Left lobe of liver (tissue), 2 donors: ENCODE measurements at places on chromosomes 12 and 14. TPM values are rescaled to one million over a fixed set of nuclear protein-coding genes. Genes with fewer than 3 reads are reported as not detected.

The ADGRD1 gene
- 11.6 TPM for total RNA-seq

GRCh38 chr14:105326568-105326867 lies 12.0 kb downstream of the PACS2 start:
- DNase-seq = no peak

GRCh38 chr14:68282479-68283377 lies 463.1 kb downstream of the RAD51B start:
- no peak for DNase-seq

DNA sequence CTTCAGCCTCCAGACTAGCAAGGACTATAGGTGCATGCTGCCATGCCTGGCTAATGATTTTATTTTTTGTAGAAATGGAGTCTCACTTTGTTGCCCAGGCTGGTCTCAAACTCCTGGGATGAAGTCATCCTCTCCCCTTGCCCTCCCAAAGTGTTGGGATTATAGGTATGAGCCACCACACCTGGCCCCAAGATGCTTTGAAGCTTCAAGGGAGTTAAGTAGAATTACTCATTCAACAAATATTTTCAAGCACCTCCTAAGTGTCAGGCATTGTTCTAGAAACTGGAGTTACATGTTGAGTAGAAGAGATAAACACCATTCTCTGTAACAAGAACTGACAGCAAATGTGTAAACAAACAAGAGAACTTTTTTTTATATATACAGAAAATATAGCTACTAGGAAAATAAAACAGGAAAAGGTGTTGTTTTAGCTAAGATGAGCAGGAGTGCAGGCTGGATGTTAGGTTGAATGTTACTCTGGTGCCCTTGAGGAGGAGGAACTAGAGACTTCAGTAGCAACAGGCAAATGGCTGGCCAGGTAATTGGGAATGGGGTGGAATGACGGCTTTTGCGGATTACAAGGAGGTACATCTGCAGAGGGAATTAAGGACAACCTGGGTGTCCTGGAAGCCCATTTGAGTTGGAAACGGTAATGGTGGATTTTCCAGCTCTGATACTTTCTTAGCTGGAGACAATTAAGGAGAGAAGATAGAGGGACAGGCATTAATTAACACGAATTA lies 32.0 kb upstream of the CFAP54 start:
- no peak for DNase-seq

GRCh38 chr12:95349291-95349690 lies 124.7 kb upstream of the METAP2 start:
- DNase-seq = no peak

The NOVA1 gene
- 0.25 TPM for total RNA-seq

The SERPINA6 gene
- 155 TPM for total RNA-seq

The CPNE6 gene
- 0.40 TPM for total RNA-seq

DNA sequence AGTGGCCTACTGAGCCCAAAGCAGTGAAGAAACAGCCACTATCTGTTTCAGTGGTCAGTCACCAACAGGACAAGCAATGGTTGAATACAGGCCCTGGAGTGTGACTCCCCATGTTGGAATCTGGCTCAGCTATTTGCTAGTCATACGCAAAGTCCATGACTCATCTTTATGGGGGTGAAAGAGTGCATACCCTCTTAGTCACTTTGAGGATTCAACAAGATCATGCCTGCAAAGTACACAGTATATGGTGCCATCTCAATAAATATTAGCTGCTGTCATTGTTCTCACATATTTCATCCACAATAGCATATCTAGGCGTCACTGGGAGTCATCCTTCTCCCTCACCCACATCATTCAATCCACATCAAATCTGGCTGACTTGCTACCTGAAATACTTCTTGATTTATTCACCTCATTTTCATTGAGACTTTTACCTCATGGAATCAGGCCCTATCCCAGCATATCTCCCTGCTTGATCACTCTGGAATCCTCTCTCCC lies 26.4 kb upstream of the STAB2 start:
- DNase-seq = no peak

The AVPR1A gene
- total RNA-seq = 14.6 TPM

- no peak for DNase-seq
Observed at GRCh38 chr12:115640929-115641328, 636.6 kb downstream of the MED13L start.

GRCh38 chr14:104505085-104506074 lies 74.2 kb upstream of the C14orf180 start:
- no peak for DNase-seq

DNA sequence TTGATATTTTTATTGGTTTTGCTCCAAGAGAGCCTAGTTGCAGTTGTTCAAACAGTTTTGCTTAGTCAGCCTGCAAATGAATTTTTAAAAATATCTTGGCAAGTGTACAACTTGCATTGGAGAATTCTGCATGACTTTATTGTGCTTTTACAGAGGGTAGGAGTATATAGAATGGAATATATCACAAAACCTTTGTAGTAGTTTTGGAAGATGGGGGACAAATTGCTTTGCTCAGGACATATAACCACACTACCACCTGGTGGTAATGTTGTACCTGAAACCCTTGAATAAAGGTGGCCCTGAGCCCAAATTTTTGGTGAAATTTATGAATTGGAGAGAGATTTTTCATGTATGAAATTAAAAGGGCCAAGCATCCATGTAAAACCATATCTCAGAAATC lies 645.2 kb downstream of the MED13L start:
- no peak for DNase-seq

- DNase-seq = no peak
Observed at GRCh38 chr12:122345042-122345441, 77.4 kb downstream of the CLIP1 start.

DNA sequence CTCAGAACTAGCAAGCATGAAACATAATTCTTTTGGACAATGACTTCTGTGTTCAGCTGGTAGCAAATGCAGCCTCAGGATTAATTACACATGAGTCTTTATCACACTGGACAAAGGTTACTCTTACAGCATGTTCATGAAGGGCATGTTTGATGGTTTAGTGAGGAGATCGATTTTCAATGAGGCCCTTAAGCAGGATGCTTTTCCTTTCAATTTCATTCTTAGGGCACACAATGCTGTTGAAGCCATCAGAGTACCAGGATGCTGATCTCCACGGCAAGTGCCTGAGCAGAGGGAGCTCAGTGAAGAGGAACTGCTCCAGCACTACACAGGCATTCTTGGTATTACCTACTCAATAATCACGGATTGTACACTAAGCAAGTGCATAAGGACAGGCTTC lies 542.0 kb downstream of the SNAPC1 start:
- DNase-seq = no peak

- peak; percentile 60 for DNase-seq
Observed at GRCh38 chr14:23621204-23621931, 14.8 kb upstream of the DHRS2 start.

- no peak for DNase-seq
Observed at GRCh38 chr14:83842547-83842946, 1687.4 kb upstream of the FLRT2 start.

- DNase-seq = no peak
Observed at GRCh38 chr12:19799216-19799615, 359.9 kb downstream of the AEBP2 start.

The FOXG1 gene
- total RNA-seq = not detected

DNA sequence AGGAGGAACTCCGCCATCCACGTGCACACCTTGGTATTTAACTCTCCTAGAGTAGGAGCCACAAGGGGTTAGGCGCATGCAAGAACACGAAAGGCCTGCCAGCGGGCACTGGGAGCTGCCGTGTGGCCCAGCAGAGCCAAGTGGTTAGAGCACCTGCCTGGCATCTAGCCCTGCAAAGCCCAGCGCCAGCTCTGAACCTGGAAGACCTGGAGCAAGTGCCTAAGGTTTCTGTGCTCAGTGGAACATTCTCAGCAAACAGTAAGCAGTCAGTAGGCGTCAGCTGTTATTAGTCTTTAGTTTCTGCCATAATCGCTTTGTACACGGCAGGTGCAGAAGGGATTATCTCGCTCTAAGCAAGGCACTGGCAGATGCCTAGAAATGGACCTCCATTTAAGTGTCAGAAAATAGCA lies 55.4 kb downstream of the SETD3 start:
- DNase-seq = no peak

- no peak for DNase-seq
Observed at GRCh38 chr12:87952850-87953249, 76.4 kb downstream of the C12orf50 start.

GRCh38 chr14:71231521-71232393 lies 324.5 kb downstream of the PCNX1 start:
- DNase-seq = no peak

DNA sequence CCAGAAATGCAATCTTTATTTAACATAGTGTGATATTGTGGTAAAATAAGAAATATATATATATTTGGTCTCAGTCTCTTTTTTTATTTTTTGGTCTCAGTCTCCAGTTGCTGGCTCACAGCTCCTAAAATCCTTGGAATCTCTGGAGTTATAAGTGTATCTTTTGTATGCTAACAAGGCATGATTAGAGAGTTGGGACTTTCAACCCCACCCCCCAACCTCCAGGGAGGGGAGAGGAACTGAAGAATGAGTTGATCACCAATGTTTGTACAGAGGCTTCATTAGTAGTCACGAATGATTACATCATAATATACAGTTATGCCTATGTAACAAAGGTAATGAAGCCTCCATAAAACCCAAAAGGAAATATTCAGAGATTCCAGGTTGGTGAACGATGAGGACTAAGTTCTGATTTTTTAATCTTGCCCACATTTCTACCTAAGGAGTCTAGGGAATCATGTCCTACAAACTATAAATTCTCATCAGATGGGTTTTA lies 22.8 kb upstream of the LALBA start:
- DNase-seq = no peak

DNA sequence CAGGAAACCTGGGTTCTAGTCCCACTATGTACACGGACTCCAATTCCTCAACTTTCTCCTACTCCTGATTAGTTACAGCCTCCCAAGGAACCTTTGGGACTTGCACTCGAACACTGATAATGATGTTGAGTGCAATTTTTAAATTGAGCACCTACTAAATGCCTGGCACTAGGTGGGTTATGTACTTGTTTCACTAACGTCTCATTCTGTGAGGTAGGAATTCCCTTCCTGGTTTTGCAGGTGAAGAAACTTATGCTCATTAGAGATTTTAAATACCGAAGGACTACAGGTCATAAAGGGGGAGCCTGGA lies 536 bp downstream of the PARPBP start:
- DNase-seq = no peak

- no peak for DNase-seq
Observed at GRCh38 chr12:89960011-89960507, 251.4 kb upstream of the ATP2B1 start.

DNA sequence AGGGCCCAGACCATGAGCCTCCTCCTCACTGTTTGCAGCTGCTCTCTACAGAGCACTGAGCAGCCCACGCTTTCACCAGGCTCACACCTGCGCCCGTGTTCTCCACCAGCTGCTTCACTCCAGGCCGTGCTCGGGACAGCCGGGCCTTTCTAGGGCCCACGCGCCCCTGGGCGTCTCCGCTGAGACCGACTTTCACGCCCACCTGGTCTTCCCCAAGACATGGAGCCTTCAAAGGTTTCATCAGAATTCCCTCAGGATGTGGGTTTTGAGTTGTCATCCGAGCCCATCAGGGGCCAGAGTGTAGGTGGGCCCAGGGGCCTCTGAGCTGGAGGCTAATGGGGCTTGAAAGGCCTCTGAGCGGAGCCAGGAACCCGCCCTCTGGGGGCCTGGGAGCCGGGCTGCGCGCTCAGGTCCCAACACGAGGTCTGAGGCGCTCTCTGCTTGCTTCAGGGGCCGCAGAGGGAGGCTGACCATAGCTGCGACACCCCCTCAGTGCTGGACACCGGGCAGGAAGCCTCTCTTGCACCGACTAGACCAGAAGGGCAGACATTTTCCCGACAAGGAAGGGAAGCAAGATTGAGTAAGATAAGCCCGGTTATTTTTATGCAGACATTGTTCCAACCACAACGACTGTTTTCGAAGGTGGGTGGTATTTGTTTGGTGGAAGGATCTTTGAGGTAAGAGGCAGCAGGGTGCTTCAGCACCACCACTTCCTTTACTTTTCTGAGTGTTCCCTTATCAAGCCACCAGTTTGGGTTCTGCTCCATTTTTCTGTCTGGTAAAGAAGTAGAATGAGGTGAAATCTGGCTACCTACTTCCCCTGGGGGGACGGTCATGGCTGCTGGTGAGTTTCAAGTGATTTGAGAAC lies 125.0 kb upstream of the FUT8 start:
- no peak for DNase-seq

GRCh38 chr14:74161526-74162158 lies 76.9 kb downstream of the LIN52 start:
- no peak for DNase-seq

- no peak for DNase-seq
Observed at GRCh38 chr14:33835677-33836076, 115.2 kb downstream of the EGLN3 start.

The AHSA1 gene
- total RNA-seq = 45.7 TPM

- DNase-seq = no peak
Observed at GRCh38 chr14:71290960-71291466, 383.8 kb downstream of the PCNX1 start.

DNA sequence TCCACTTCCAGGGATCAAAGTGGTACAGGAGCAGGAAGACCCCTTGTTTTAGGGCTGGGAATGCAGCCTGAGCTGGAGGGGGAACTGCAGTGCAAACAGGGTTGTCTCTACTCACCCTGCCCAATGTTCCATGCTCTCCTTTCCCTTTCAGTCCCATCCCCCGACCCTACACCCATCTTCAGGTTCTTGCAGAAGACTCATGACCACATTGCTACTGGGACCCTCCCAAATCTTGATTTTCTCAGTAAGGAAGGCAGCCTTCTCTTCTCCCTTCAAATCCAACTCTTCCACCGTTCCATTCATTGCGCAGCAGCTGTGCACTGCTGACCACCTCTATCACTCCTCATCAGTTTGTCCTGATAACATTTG lies 1.9 kb downstream of the SERPINA11 start:
- DNase-seq = no peak

GRCh38 chr14:58822856-58823255 lies 185.1 kb downstream of the DACT1 start:
- no peak for DNase-seq

The SLCO1B1 gene
- total RNA-seq = 143 TPM

The SLC5A8 gene
- total RNA-seq = not detected

The SLC10A1 gene
- 117 TPM for total RNA-seq

DNA sequence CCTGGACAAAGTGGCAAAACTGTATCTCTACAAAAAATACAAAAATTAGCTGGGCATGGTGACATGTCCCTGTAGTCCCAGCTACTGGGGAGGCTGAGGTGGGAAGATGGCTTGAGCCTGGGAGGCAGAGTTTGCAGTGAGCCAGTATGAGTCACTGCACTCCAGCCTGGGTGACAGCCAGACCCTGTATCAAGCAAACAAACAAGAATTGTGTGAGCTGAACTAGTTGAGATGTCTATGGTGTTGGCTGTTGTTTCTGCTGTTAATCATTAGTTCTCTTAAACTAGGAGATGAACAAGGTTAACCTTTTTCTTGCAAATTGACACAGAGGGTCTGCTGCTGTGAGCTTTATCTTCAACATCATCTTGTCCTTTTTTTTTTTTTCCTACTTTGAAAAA lies 23.6 kb downstream of the RASSF3 start:
- DNase-seq = peak; percentile 78

- no peak for DNase-seq
Observed at GRCh38 chr12:93689076-93689834, 12.1 kb downstream of the CRADD start.

The PTPRB gene
- total RNA-seq = 14.6 TPM

The SLC25A21 gene
- 0.25 TPM for total RNA-seq

The RNU4-1 gene
- 1,949 TPM for total RNA-seq

The NAP1L1 gene
- 64.0 TPM for total RNA-seq

The FITM1 gene
- 34.9 TPM for total RNA-seq
